ENCODE measurements at places on chromosomes 7 and 10.

DNA sequence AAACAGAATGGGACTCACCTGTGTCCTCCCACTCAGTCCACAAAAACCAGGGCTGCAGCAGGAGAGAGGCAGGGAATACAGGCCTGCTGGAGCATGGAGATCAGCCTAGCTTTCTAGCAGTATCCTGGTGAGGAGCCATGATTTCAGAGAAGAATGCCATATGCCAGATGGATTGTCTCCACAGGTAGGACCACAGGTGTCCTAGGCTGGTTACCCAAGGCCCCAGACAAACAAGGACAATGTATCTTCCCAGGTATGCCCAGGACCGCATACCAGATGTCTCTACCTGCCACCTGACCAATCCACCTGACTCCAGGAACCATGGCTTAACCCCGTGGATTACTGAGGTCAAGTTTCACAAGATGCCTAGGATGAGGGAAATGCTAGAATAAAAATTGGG, 295.4 kb upstream of the NPSR1 start:
- DNase-seq: no peak

GRCh38 chr10:86057708-86058107, 308.9 kb downstream of the GRID1 start:
- no peak for DNase-seq

GRCh38 chr7:41467596-41467995, 235.3 kb downstream of the INHBA start:
- no peak for DNase-seq

GRCh38 chr7:109549471-109550193, 980.0 kb downstream of the DNAJB9 start:
- DNase-seq: no peak

GRCh38 chr7:148144827-148145226, 445.7 kb upstream of the C7orf33 start:
- no peak for DNase-seq

- no peak for DNase-seq
Observed at GRCh38 chr7:151117565-151117964, 31.3 kb downstream of the AGAP3 start.

- DNase-seq: no peak
Observed at GRCh38 chr7:129045682-129046081, 9.2 kb downstream of the TNPO3 start.
